Mesothelial cell of epicardium (in vitro differentiated cells): ENCODE measurements at places on chromosomes 16 and 17. TPM values are rescaled to one million over a fixed set of nuclear protein-coding genes. Genes with fewer than 3 reads are reported as not detected.

Gene SBK1
- 50.1 to 51.9 TPM (median 51.4 TPM) in 3 replicates for total RNA-seq

DNA sequence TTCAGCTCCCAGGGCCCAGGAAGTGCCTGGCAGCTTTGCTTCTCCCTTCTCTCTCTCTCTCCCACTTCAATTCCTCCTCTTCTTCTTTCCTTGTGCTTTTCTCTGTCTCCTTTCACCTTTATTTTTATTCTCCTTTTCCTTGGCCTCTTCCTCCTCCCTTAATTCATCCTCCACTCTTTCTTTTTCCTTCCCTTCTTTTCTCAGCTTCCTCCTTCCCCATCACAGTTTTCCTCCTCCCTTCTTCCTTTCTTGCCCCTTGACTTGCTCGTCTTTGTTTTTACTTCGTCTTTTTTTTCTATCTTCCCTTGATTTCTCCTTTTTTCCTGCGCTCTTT is 99.4 kb upstream of the LHX1 start:
- DNase-seq = no peak

- no peak for DNase-seq
Observed at GRCh38 chr17:5747276-5747675, 163.0 kb upstream of the NLRP1 start.

DNA sequence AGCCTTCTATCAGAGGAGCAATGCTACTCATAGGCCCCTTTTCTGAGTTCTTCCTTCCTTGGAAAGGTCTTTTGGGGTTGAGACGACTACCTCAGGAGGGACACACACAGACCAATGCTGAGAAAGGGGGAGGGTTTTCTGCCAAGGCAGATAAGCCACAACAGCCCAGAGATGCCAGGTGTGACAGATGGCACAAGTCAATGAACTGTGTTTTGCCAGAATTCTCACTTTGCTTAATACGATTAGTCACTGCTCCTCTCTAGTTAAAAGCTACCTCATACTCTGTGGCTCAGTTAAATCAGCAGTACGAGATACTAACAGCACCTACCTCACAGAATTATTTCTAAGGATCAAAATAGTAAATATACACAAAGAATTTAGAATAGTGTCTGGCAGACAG is 8.0 kb downstream of the BRD7 start:
- DNase-seq = no peak
